ENCODE measurements at places on chromosomes 4 and X. TPM values are rescaled to one million over a fixed set of nuclear protein-coding genes. Genes with fewer than 3 reads are reported as not detected.

Gene ZNF157
- under 0.01 TPM for total RNA-seq

Gene CXCL13
- total RNA-seq = not detected

Gene ZFYVE28
- 7.4 TPM for total RNA-seq

Gene SYNPO2
- total RNA-seq = 17.0 TPM

Gene EDA
- 0.22 TPM for total RNA-seq

Gene NCAPG
- total RNA-seq = 2.2 TPM

Measured in placental pericyte (primary cell).